ENCODE measurements at places on chromosomes 2 and 18.

DNA sequence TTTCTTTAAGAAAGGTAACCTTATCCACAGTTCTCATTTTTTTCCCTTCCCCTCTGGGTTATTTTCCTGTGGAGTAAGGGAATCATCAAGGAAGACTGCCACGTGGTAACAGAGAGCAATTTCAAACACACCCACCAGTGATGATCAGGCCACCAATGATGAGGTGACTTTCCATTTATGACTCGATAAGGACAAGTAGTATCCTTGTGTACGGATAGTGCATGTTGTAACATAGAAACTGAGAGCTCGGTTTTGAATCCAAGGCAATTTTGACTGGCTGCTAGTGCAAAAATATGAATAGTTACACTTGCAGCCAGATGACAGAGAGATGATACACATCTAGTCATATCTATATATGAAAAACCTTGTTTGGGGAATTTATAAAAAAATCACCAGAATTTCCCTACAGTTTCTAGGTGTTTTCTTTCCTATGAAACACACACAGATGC, 143.6 kb upstream of the TCF4 start:
- peak; percentile 22 for DNase-seq

- DNase-seq = peak; percentile 1
These were observed 54.7 kb upstream of the SP5 start for GRCh38 chr2:170660409-170660808.

DNA sequence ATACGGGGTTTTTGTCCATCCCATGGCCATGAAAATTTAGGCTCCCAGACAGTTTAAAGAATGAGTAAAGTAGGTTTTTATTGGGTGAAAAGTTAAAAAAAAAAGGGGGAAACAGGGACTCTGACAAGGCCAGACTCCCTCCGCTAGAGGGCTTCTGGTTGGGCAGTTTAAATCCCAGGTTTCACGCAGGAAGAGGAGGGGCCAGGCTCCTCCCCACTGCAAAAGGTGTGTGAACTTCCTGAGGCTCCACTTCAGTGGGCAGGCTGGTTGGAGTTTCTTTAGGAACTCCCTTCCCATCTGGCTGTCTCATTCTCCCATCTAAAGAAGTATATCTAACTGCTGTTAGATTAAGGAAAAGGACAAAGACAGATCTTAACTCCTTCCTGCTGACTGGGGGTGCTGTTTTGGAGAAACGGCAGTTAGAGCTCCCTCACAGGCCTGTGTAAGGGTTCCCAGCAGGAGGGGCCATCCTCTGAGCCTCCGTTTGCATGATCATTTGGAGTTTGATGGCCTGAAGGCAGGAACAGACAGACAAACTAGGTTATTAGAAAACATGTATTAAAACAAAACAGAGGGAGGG, 1160.7 kb downstream of the CNTNAP5 start:
- no peak for DNase-seq

- no peak for DNase-seq
These were observed 585.1 kb downstream of the SLC4A3 start for GRCh38 chr2:220212296-220213080.

GRCh38 chr2:178723786-178724346, 83.4 kb downstream of the TTN start:
- no peak for DNase-seq

DNA sequence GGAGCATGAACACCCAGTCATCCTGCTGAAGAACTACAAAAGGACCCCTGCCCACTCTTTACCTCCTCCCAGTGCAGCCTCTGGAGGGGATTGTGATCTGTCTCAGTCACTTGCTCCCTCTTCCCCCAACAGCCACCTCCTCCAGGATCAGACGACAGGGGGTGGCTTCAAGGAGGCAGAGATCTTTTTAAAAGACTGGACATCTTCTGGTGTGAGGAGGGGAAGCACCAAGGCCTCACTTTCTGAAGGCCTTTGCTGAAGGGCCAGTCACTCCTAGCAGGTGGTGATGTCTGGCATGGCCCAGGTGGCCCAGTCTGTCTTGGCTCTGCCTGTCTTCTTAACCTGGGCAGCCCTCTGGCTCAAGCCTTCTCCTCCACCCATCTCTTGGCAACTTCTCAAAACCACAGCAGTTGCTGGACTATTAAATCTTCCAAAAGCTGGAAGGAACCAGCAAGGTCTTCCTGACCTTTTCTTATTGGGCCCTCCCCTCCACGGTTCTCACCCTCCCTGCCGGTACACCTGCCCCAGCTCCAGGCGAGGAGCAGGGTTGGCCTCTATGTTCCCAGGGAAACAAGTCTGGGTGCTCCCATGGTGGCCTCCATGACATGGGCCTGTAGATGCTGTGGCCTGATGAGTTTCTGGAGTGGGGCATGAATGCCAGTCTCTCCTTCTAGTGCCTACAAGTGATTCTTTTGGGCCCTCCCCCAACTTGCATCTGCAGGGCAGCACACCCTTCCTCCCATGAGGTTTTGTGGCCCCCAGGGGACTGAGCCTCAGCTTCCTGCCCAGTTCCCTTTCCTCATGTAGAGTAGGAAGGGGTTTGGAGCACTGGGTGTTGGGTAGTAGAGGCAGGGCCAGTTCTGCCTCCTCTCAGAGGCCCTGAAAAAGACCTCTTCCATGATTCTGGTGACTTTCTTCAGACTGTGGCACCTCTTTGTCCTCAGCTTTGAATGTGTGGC, 5.0 kb upstream of the ATP6V1B1 start:
- no peak for DNase-seq

DNA sequence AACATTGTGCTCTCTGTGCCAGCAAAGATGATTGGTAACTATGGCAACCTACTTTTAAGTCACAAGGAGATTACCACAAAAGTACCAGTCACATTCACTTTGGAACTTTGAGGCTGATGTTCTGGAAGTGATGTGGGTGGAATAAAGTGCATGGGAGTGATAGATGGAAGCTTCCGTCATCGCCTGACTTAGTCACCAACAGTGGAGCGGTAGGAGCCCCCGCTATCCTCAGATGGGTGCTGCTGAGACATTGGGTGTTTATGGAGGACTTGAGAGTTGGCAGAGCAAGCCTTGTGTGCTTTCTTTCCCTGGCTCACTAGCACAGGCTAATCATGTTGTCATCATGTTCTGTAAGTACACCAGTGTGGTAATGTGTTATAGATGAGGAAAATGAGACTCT, 4.6 kb downstream of the PPP1R7 start:
- DNase-seq = peak; percentile 77

DNA sequence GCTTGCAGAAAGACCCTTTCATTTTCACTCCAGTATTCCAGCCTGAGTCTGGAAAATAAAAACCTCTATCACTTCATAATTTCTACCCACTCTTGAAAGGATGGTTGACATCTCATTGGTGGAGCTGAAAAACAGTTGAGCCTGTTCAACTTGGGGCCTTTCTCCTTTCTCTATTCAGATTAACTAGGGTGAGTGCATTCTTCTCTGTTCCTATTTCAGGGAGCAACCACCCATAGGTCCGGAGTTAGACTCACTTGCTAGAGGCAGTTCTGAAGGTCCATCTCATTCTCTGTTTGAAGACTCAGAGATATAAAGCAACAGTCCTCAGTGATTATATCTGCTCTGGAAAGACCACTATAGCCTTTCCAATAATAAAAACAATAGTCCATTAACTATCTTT, 167.9 kb upstream of the SPOPL start:
- DNase-seq = no peak

- no peak for DNase-seq
These were observed 109.9 kb upstream of the CAB39 start for GRCh38 chr2:230602562-230603230.

- no peak for DNase-seq
These were observed 2.8 kb downstream of the CEP76 start for GRCh38 chr18:12699747-12700146.

DNA sequence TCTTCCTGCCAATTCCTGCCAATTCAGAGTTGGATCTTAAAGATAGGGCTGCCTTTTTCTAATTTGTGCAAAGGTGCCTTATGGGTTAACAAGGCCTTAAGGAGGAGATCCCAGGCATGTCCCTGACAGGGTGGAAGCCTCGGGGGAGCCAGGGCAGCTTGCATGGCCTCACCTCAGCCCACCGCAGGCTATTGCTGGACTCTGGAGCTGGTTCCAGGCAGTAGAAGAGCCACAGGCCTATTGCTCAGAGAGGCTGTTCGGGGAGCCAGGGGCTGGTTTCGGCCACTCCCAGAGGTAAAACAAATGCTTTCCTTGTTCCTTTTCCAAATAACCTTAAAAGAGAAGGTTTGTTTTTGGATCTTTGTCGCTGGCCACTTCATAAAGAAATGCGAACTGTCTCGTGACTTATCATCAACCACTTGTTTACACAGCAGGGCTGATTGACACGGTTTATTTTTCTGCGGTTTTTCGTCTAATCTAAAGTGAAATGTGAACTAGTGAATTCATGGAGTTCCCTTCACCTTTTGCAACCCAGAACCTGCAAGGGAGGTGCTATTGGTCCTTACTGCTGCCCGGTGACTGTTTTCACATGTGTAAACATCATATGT, 108.6 kb downstream of the APOB start:
- DNase-seq = no peak

DNA sequence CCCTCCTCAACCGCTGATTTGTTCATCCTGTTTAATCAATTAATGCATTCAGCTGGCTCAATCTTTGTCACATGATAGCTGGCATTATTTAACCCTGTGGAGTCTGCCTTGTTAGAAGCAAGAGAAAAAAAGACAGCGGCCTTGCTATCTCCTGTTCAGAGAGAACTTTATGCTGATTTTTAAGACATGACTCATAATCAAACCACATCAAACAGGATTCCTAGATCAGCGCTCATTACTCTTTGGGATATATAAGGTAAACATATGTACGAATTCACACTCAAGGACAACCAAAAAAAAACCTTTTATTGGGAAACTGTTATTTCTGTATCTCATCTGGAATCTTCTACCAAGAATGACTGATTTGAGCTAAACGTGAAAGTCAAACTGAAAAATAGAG, 195.1 kb downstream of the C1D start:
- peak; percentile 69 for DNase-seq

GRCh38 chr2:179558010-179558934, 293.6 kb upstream of the SESTD1 start:
- no peak for DNase-seq

DNA sequence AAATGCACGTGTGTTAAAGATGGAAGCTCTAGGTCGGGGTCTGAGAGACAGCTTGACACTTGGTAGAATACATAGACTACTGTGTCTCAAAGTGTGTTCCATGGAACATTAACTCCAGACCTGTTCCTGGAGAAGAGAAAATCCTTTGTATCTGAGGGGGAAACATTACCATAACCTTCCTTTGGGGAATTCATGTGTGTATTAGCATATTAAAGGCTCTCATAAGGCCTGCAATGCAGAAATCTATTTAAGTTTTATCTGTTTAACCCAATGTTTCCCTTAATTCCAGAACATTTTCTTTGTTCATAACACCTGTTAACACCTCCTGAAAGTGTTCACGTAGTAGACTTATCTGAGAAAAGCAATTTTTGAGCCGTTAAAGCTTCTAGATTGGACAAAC, 99.5 kb downstream of the PLB1 start:
- DNase-seq = no peak

GRCh38 chr2:138787053-138787666, 7.0 kb upstream of the NXPH2 start:
- peak; percentile 37 for DNase-seq

GRCh38 chr18:72895548-72895947, 27.8 kb upstream of the NETO1 start:
- no peak for DNase-seq

DNA sequence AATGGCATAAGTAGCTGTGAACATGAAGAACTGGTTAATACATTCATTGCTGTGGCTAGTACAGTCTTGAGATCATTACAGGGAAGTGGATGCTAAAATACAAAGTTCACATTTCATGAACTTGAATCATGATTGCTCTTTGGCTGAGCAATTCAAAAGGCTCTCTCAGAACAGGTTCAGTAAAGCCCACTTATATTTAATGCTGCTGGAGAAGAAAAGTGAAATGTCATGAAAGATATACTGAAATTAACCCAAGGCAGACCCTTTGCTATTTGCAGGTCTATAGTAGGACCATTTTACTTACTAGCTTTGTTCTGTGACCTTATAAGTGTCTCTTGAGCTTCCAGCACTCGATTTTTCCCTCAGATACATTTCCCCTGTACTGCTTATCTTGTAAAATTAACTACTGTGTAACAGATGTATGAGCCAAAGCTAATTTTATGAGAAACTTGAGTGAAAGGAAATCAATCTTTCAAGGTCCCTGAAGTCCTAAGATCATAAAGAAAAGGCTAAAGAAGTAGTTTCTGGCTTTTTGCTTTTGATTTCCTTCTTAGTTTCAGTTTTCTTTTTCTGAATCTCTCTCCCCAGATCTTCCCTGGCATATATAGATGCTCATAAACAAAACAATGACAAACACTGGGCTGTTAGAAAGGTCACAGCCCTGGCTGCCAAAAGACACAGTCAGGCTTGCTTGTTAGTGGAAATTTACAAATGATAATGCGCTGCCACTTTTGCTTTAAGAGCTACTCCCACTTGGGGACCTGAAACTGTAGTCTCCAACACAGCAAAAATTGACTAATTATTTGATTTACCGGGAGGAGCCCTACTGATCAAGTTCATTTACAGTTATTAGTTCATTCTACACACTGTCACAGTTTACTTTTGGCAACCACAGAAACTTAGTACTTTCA, 132.7 kb upstream of the XPO1 start:
- peak; percentile 47 for DNase-seq

- no peak for DNase-seq
These were observed 60.8 kb downstream of the NCKAP1 start for GRCh38 chr2:182977463-182977862.

DNA sequence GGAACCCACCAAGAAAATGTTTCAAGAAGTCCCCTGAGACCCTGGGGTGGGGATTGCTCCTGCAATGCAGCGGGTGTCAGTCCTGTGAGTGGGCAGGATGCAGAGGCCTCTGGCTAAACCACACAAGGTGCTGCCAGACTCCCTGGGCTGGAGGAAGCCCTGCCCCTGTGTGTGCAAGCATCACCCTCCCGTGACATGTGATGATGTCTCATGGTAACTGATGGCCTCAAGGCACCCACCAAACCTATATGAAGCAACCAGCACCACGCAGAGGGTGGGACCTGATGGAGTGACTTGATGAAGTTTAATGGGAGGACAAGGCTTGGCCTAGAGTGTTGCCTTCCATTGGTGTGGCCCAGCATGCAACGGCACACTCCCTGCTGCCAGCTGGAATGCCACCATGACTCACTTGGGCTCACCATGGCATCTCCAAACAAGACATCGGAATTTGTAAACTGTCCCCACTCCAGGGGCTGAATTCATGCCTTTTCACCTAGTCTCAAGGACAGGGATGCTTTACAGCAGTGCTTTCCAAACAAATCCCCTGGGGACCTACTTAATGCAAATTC, 8.7 kb upstream of the SLC14A1 start:
- no peak for DNase-seq

DNA sequence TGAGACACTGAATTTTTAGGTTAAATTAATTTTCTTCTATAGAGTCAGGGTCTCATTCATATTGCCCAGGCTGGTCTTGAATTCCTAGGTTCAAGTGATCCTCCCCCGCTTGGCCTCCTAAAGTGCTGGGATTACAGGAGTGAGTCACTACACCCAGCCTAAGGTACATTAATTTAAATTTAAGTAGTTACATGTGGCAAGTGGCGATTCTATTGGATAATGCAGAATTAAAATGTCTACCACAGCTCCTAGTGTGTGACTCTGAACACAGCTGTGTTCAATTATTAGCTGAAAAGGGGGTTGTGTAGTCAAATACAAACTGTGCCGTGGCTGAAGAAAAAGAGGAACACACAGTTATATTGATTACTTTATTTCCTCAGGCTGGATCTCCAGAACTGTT, 2.2 kb upstream of the CAD start:
- no peak for DNase-seq

GRCh38 chr2:23312996-23313606, 71.9 kb upstream of the KLHL29 start:
- DNase-seq = no peak
